ENCODE measurements at places on chromosomes 13 and 19. TPM values are rescaled to one million over a fixed set of nuclear protein-coding genes. Genes with fewer than 3 reads are reported as not detected.

IL4I1 gene
- total RNA-seq: 1.4 TPM

UBE2L5 gene
- total RNA-seq: not detected

DUS3L gene
- total RNA-seq: 32.3 TPM

IL17D gene
- total RNA-seq: 1.5 TPM

ACP7 gene
- total RNA-seq: 0.06 TPM

ODAD3 gene
- 2.4 TPM for total RNA-seq

C19orf38 gene
- total RNA-seq: not detected

Data from A549 treated with GW870086 at 1 μM for 4 hours (cell line).